Non-pigmented ciliary epithelial cell (primary cell): ENCODE measurements at places on chromosomes 4 and X.

GRCh38 chrX:15525664-15526416 lies 25.2 kb downstream of the BMX start:
- DNase-seq = no peak

DNA sequence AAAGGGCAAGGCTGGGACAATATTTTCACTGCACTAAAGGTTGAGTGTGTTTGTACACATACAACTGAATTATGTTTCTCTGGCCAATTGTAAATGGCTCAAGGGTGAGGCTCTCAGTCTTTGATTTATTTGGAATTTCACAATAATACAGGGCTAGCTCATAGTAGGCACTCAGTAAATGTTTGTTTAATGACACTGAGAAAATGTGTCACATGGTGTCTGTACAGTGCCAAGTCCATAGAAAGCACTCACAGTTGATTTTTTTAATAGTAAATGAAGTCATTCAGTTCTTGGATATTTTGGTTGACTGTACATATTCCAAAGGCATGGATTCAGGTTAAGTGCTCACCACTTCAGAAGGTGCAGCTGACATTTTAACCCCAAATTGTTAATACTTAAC lies 176.4 kb downstream of the IL1RAPL2 start:
- no peak for DNase-seq

- no peak for DNase-seq
Observed at GRCh38 chr4:145295547-145295946, 115.2 kb upstream of the OTUD4 start.

- no peak for DNase-seq
Observed at GRCh38 chrX:2401201-2401589, 99.6 kb downstream of the DHRSX start.

DNA sequence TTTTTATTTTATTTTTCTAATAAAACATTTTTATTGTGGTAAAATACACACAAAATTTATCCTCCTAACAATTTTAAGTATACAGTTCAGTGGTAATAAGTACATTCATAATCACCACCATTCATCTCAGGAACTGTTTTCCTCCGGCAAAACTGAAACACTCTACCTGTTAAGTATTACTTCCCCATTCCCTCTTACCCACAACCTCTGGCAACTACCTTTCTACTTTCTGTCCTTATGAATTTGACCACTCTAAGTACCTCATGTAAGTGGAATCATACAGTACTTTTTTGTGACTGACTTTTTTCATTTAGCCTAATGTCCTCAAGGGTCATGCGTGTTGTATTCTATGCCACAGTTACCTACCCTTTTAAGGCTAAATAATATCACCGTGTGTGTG lies 21.1 kb upstream of the HSFX4 start:
- DNase-seq = no peak

- no peak for DNase-seq
Observed at GRCh38 chr4:36283912-36284465, 2.6 kb downstream of the DTHD1 start.

GRCh38 chrX:153984351-153985178 lies 12.0 kb downstream of the TMEM187 start:
- DNase-seq = no peak

GRCh38 chrX:12580548-12580947 lies 210.7 kb upstream of the PRPS2 start:
- DNase-seq = no peak
